Stimulated activated CD8-positive, alpha-beta memory T cell treated with anti-CD3 and anti-CD28 coated beads, Interleukin-4, amount 100 ng/mL, for 1 hour (primary cell): ENCODE measurements at places on chromosomes 4 and X.

DNA sequence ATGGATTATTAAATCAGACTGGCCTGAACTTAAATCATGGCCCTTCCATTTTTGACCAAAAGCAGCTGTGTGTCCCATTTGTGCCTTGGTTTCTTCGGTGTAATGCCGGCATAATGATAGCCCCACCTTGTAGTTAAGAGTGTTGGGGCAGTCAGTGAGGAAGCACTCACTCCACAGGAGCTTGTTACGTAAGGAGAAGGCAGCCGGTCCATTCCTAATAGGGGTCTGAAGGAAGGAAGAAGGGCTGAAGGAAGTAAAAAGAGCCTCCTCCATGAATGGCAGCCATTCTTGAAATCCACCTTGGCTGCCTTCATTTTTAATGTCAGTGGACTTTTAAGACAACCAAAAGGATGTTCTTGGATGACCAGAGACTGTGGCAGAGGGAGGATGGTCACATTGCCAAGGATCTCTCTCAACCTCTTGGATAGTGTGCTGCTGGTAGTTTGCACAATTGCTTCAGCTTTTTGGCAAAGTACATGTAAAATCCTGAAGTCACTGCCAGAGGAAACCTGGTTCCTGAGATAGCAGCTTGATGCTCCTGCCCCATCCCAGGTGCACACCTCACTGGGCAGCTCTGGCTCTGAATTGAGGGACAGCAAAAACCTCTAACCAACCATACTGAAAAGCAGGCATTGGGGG, 113.5 kb downstream of the PTTG2 start:
- no peak for DNase-seq

DNA sequence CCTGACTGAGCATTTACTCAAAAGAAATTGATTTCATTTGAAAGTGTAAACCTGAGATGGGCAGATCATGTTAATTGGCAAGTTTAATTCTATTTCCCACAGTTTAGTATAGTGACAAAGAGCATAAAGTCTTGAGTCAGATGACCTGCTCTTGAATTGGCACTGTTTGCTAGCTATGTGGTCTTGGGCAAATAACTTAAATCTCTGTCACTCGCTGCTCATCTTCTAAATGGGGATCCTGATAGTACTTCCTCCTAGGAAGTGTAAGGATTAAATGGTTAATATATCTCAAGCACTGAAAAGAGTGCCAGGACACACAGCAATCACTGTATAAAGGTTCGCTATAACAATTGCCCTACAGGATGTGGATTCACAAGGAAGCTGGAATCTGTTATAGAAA, 242.8 kb upstream of the JADE1 start:
- no peak for DNase-seq

DNA sequence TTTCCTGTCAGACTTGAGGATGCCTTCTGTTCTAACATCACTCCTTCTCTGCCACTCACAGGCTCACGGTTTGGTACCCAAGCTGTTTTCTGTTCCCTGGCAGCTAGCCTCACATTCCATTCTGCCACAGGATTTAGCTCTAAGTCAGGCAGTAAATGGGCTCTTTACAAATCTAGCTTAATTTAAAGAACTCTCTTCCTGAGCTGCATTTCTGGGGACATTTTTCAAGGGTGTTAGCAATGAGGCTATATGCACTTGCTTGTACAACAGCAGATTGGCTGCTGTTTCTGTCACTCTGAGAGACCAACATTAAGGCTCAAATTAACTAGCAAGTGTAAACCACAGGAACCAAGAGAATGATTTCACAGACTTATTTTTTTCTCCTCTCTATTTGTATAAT, 337.8 kb upstream of the NOCT start:
- DNase-seq = no peak

- DNase-seq = no peak
Observed at GRCh38 chr4:52643785-52644244, 15.3 kb downstream of the USP46 start.

- DNase-seq = no peak
Observed at GRCh38 chr4:8910822-8911315, 39.2 kb upstream of the HMX1 start.

DNA sequence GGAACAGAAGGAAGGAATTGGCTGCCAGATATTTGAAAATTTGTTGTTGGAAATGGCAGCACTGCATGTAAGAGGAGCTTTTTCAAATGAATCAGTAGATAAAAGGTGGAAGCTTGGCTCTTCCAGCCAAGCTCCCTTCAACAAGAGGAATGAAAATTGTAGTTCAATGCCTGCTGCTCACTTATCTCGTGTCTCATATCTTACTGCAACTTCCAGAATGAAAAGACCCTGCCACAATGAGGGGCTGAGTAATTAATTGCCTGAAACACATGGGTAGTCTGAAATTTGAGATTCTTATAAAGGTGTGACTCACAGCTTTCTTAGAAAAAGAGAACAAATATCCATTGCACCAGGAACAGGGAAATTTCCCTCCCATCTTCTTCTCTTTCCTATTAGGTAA, 53.0 kb downstream of the HAND2 start:
- DNase-seq = no peak

DNA sequence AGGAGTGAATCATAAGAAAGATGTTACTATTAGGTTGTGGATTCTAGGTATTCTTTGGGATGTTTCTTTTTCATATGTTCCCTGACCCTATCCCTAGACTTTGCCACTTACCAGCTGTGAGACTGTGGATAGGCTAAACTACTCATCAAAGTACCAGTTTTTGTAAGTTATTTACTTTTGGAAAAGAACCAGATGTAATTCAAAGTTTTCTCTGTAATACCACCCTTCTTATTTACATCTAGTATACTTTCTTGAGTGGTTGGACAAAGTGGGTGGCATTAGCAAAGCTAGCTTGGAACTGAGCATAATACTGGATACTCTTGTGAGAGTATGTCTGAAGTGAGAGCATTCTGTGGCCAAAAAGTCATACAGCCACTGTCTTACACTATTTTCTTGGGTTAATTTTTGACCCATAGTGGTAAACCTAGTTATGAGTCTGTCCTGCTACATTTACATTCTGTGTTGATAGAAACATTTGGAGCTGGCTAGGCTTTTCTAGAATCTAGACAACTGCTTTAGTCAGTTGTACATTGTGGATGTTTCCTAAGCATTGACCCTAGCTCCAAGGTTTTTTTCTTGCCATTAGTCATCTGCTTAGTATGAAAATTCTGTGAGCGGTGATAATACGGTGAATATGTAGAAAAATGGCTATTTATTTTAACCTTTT, 41.7 kb downstream of the KDM6A start:
- no peak for DNase-seq

DNA sequence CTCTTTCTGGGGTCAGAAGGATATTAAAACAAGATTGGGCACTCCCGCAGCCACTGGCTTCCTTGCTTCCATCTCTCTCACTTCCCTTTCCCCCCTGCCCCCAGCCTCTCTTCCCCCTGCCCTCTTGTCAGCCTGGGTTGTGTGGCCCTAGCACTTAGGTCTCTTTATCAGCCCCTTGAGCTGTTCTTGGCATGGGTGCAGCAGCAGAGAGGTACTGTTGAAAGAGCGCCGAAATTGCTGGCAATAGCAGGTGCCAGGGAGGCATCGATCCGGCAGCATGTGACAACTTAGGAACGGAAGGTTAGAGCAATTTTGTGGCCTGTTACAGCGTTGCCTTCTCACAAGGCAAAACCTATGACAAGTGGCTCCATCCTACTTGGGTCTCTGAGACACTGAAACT, 333.1 kb upstream of the IGFBP7 start:
- DNase-seq = no peak

GRCh38 chr4:18664171-18664570, 642.6 kb upstream of the LCORL start:
- no peak for DNase-seq

DNA sequence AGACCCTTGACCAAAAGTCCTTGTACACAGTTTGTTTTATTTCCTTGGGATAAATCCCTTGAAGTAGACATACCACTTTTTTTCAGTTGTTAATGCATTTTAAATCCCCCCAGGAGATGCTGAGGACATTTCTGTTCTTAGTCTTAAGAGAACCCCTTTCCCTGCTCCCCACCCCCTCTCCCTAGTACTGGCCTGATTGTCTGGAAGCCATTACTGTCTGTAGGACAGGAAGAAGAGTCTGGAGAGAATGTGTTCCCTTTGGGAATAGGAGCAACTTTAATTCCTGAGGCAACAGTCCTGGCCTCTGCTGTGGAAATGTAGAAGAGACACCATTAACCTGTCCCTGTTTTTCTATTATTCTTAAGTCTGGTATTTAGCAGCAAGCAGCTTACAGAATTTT, 52.3 kb upstream of the TMEM131L start:
- no peak for DNase-seq

GRCh38 chr4:8338351-8338961, 68.9 kb downstream of the HTRA3 start:
- no peak for DNase-seq

GRCh38 chr4:184097241-184097605, 120.5 kb downstream of the ENPP6 start:
- DNase-seq = no peak

DNA sequence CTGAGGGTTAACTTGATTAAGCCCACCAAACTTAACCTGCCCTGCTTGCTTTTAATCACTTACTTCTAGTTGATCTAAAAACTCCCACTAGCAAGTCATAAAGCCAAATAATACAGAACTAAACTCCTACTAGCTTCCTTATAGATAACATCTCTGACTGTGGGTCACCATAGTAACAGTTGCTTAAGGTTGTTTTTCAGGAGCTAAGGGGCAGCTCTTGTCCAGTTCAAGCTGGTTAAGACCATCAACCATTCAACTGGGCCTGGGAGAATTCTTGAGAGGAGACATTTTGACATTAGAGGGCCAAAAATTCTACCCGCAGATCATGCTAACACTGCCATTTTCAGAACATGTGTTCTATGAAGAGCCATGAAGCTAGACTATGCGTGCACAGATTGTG, 67.0 kb downstream of the UCHL1 start:
- no peak for DNase-seq

DNA sequence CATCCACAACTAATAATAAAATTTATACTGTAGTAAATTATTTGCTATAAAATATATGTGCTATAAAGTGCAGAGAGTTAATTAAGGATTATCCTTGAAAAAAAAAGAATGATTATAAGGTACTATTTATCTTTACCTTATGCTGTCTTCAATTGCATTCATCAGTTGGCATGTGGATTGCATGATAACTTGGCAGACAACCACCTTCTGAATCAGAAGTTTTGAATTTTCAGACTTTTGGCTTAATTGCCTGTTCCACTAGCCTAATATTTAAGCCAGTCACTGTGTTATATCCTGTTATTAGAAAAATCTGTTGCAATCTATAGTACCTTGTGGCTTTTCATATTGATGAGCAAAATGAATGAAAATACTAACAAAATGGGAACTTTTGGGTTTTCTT, 1040.3 kb upstream of the PCDH10 start:
- no peak for DNase-seq

DNA sequence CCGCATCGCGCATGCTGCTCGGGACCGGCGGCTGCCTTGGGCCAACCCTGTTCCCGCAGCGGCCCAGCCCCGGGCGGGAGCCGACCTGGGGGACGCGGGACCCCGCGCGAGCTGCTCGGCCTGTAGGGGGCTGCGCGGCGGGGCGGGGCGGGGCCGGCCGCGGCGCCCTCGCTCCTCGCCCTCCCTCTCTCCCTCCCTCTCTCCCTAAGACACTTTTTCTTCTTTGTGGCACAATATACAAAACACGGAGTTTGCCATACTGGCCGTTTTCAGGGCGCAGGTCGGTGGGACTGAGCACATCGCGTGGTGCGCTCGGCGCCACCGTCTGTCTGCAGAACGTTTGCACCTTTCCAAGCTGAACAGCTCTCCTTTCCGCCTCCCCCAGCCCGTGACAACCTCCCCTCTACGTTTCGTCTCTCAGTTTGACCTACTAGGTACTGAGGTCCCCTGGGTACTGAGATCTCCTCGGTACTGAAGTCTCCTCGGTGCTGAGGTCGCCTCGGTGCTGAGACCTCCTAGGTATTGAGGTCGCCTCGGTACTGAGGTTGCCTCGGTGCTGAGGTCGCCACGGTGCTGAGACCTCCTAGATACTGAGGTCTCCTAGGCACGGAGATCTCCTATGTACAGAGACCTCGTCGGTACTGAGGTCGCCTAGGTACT, 261.1 kb upstream of the PLCXD1 start:
- no peak for DNase-seq

DNA sequence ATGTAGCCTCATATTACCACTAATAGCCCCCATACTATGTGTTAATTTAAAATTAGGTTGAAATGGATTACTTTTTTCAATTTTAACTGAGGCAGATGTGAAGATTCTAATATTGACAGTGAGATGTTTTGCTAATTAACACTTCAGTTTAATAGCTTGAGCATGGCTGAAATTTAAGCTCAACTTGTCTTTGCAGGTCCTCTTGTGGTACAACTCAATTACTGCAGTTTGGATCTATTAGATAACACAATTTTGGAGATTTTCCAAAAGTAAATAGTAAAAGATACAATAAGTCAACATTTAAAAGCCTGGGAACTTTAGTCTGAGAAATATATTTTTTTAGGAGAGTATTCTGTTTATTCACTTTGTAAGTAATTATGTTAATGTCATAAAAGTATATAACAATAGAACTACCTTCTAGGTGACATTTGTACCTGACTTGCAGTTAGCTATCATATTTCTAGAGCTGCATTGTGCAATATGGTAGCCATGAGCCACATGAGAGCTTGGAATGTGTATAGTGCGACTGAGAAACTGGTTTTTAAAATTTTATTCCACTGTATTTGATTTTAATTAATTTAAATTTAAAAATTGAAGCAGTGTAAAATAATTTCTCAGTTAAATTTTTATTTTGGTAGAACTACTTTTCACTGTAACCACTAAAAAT, 73.1 kb upstream of the FMR1 start:
- DNase-seq = no peak

DNA sequence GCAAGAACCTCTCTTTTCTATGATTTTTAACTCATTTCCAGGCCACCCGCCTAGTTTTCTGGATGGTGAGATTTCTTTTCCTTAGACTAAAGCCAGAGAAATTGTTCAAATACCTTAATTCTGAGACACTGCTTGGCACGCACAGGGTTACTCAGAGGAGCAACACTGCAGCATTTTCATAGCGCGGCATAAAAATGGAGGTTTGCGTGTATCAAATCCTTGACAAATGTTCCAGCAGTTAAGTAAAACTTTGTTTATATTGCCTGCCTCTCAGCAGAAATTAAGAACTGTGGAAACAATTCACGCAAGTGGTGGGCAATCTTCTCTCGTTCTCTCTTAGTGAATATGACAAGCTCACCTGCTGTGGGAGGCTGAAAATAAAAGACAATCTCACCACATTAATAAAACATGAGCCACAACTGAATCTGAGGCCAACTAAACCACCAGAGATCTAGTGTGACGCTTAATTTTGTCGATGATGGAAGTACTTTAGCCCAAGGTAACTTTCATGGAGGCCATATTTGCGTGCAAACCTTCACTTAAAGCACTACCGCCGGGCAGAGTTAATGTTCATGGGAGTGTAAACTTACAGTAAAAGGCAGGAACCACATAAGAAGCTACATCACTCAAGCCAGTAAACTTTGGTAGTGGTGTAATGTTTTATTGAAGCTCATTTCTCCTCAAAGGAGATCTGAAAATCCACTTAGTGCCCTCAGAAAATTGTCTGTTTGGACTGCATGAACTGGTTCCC, 894.8 kb upstream of the EPHA5 start:
- no peak for DNase-seq

DNA sequence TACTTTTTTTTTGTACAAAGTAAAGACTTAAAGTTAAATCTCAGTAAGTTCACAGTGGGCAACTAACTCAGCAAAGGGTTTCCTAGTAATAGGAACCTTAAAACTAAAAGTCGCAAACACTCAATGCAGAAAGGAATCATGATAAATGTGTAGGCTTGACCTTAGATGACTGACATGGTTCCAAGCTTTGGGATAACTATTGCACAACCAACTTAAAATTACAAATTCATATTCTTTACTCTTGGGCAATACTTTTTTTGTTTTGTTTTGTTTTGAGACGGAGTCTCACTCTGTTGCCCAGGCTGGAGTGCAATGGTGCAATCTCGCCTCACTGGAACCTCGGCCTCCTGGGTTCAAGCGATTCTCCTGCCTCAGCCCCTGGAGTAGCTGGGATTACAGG, 8.2 kb downstream of the ELOVL6 start:
- no peak for DNase-seq
